ENCODE measurements at places on chromosomes 12 and 14. TPM values are rescaled to one million over a fixed set of nuclear protein-coding genes. Genes with fewer than 3 reads are reported as not detected.

Gene CMKLR1
- total RNA-seq: 0.19 TPM

Gene TCL1B
- not detected for total RNA-seq

Gene KCNA5
- 1.8 TPM for total RNA-seq

Gene RAB15
- 3.8 TPM for total RNA-seq

Gene OAS2
- 10.3 TPM for total RNA-seq

Gene RDH5
- total RNA-seq: 13.5 TPM

Gene RIN3
- total RNA-seq: 1.9 TPM

Gene DIO3
- 4.0 TPM for total RNA-seq

Gene YARS2
- 17.0 TPM for total RNA-seq

Gene KRT3
- total RNA-seq: 1.1 TPM

Gene CSAD
- 13.7 TPM for total RNA-seq

Gene RPS6KL1
- total RNA-seq: 1.7 TPM

Gene OR4L1
- total RNA-seq: not detected

Gene EIF2B1
- total RNA-seq: 101 TPM

Gene GARIN6
- not detected for total RNA-seq

Gene TTC9
- 38.1 TPM for total RNA-seq

Gene AQP6
- not detected for total RNA-seq

Gene GLS2
- 5.9 TPM for total RNA-seq

Gene KLRG1
- 0.83 TPM for total RNA-seq

Gene PRH2
- total RNA-seq: 0.68 TPM

Gene GPHB5
- not detected for total RNA-seq

Gene COX8C
- total RNA-seq: not detected

Gene LMO3
- 0.15 TPM for total RNA-seq

Gene HVCN1
- 1.1 TPM for total RNA-seq

Gene RNF212B
- total RNA-seq: not detected
